ENCODE measurements at places on chromosomes 2 and 18.
A peak's percentile ranks its signal among the peaks of the same experiment; 100 is the strongest.

GRCh38 chr2:68463287-68463877 is 3.7 kb downstream of the FBXO48 start:
- no peak for DNase-seq

- DNase-seq = no peak
Measured at GRCh38 chr2:176187899-176188773, at the start of gene HOXD1. HOXD1 (plus strand) TSS chr2:176188668; CDS start chr2:176188802, 134 bp downstream.

GRCh38 chr2:174965992-174966744 is 39.0 kb downstream of the CHN1 start:
- DNase-seq = no peak

- DNase-seq = no peak
Measured at GRCh38 chr2:121203591-121204249, 81.3 kb downstream of the TFCP2L1 start.

GRCh38 chr2:8583400-8584173 is 98.3 kb upstream of the ID2 start:
- peak; percentile 24 for DNase-seq

- DNase-seq = no peak
Measured at GRCh38 chr2:182920631-182921056, 54.2 kb upstream of the FRZB start.

- no peak for DNase-seq
Measured at GRCh38 chr2:207801259-207801658, 31.6 kb upstream of the FZD5 start.

DNA sequence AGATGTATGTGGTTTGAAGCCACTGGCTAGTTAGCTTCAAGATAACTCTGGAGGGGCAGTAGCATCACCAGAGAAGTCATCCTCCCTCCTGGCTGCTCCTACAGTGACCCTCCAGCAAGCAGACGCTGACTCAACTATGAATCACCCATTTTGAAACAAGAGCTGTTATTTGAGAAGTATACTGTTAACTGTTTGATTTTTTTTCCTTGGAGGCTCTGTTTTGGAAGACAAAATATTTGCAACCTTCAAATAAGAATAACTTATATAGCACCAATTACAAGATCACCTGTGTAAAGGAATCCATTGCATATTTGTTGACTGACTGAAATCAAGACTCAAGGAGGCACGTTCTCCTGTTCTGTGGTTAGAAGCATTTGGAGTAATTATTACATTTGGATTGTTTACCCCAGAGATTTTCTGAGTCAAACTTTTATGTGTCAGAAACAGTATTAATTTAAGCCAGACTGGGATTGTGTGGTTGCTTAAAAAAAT is 313.8 kb downstream of the MTX2 start:
- DNase-seq = no peak

GRCh38 chr18:904218-905090 is at the start of gene ADCYAP1:
ADCYAP1 (plus strand) TSS chr18:904871; CDS start chr18:905387, 516 bp downstream.
- DNase-seq = no peak

GRCh38 chr18:59834267-59834666 is 65.5 kb upstream of the PMAIP1 start:
- DNase-seq = no peak

- no peak for DNase-seq
Measured at GRCh38 chr2:151930042-151930441, 101.8 kb upstream of the ARL5A start.

GRCh38 chr2:50396298-50396631 is 635.7 kb downstream of the NRXN1 start:
- DNase-seq = no peak

DNA sequence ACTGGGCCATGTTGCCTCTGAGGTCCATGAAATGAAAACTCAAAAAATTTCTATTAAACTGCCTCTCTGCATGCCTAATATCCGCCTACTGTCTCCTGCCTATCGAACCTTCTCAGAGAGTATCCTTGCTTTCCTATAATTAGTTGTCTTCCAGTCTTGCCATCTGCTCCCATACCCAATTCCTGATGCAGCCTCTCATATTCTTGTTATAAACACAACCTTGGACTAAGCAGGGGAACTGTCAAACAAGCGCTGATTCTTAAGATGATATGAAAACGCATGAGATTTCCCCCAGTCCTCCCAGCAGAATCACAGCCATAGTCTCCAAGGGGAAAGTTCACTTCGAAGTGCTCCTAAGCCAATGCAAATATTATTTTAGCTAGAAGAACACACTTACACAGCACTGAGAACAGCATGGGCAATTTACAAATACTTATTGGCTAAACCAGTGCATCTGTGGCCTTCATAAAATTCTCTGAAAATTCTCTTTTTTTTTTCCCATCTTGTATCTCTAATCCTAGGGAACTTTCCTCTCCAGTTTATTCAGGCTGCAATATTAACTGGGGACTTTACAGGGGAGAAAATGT is 471.6 kb downstream of the MBD2 start:
- no peak for DNase-seq

GRCh38 chr18:13810950-13811485 is 12.9 kb upstream of the MC5R start:
- DNase-seq = no peak

DNA sequence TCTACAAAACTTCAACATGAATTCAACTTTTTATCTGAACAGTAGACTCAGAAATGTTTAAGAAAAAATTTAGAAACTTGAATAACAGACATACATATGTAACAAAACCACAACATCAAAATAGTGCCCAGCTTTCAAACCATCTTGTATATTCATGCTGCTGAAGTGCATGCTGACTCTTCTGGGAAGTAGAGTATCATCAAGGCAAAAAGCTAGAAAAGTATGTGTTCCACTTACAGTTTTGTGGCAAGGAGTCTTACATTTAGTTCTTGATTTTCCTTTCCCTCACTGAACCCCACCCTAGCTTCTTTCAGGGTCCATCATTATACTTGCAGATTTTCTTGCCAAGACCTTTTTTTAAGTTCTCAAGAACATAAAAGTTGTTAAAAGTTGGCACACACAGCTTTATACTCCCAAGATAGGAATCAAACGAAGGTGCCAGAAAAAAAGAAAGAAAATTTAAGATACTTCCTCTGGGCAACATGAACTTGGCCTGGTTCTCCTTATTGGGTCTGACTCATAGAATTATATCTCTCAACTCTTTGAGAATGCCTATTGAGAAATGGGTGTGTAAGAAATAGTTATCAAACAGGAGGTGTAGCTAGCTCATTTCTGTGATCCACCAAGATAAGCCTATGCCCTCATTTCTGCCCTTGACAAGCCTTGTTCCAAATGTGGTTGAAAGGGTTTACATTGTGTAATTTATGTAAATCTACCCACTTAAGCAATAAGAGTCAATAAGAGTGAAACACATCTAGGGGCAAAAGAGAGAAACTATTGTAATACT is 667.6 kb upstream of the ACVR2A start:
- no peak for DNase-seq

DNA sequence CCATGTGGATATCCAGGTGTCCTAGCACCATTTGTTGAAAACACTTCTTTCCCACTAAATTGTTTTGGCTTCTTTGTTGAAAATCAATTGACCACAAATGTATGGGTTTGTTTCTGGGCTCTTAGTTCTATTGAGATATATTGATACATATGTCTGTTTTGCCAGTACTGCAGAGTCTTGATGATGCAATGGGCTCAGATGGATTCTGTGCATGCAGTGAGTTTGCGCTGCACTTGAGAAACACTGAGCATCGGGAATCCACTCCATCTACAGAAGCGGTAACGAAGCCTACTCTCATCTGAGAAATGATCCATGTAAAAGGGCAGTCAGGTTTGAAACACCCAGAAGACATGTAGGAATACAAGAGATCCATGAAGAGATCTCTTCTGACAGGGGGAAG is 21.9 kb upstream of the DNAJC10 start:
- no peak for DNase-seq

GRCh38 chr2:176534798-176535466 is 265.7 kb downstream of the MTX2 start:
- no peak for DNase-seq

DNA sequence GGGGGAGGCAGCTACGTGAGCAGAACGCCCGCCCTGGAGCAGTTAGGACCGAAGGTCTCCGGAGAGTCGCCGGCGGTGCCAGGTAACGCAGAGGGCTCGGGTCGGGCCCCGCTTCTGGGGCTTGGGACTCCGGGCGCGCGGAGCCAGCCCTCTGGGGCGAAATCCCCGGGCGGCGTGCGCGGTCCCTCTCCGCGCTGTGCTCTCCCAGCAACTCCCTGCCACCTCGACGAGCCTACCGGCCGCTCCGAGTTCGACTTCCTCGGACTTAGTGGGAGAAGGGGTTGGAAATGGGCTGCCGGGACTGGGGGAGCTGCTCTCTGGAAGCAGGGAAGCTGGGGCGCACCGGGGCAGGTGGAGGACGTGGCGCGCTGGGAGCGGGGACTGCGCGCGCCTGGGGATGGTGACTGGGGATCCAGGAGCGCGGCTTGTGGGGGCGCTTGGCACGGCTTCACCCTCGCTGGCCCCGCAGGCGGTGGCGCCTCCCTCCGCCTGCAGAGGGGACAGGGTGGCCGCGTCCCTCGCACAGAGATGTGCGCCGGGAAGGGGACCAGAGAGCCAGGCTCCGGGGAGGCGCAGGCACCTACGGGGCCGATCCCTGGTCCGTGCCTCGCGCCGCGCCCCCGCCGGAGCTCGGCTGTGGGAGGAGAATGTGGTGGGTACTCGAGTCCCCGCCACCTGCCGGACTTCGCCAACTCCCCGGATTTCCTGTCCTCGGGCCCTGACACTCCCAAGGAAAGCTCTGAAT is 688 bp downstream of the CDH20 start:
- DNase-seq = no peak

GRCh38 chr18:37958499-37958898 is 392.9 kb upstream of the CELF4 start:
- DNase-seq = no peak

DNA sequence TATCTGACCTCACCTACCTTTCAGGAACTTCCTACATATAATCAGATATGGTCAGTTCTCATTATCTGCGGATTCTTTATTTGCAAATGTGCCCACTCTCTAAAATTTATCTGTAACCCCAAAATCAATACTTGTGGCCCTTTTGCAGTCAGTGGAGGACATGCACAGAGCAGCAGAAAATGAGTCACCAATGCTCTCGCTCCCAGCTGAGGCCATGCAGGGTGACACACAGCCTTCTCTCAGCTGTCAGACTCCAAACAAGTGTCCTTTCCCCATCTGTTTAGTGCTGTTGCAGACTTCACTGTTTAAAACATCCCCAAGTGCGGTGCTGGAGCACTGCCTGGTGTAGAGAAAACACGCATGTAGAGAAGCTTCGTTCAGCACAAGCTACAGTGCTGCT is 171.9 kb upstream of the SALL3 start:
- no peak for DNase-seq

DNA sequence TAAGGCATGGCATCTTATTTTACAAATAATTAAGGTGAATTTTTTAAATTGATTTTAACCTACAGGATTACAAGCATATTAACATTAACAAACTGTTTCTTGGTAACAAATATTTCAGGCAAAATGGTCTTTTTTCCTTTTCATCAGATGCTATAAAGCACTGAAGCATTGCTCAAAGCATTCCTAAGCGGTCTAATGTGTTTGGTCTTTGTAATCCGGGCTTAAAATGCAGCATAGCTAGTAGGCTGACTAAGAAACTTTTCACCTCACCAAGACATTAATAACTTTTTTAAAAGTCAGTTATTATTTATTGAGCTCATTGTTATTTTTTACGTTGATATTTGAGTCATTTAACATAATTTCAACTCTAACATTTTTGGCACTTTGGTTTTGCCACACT is 538.8 kb upstream of the SLC39A10 start:
- no peak for DNase-seq

All from T follicular helper cell (primary cell).